Activated CD4-positive, alpha-beta memory T cell treated with anti-CD3 and anti-CD28 coated beads, Interleukin-2, amount 10 ng/mL, durations not matched to agents 7 days and 5 days (primary cell): ENCODE measurements at places on chromosomes 7 and 10. TPM values are rescaled to one million over a fixed set of nuclear protein-coding genes. Genes with fewer than 3 reads are reported as not detected.

GRCh38 chr7:44808914-44809393 lies 12.5 kb downstream of the PPIA start:
- no peak for DNase-seq
- H3K4me1 ChIP-seq, result peaks cover 4% of the 10 kb centered on the region
- H3K27me3 ChIP-seq, result no peaks in the 10 kb centered on the region
- no peak overlapping the region for H3K27ac ChIP-seq
- no peak overlapping the region for H3K4me3 ChIP-seq

APBB1IP gene
- 82.2 TPM for total RNA-seq

DNA sequence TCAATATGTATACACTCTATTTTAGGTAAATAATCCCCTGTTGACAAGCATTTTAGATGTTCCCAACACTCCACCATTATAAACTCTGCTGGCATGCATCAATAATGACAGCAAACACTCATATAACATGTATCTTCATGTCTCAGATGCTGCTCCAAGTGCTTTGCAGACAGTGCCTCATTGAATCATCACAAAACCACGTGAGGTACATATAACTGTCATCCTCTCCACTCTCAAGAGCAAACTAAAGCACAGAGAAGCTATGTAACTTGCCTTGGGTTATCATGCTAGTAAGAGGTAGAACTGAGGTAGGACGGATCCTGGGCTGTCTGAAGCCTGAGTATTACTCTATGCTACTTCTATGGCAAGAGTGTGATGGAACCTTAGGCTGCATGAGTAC lies 72.5 kb upstream of the GSDME start:
- H3K36me3 ChIP-seq, result peaks cover 83% of the 10 kb centered on the region
- no peak for DNase-seq
- no peak overlapping the region for H3K27ac ChIP-seq
- H3K4me3 ChIP-seq, result no peak overlapping the region
- no peaks in the 10 kb centered on the region for H3K27me3 ChIP-seq
- peaks cover 81% of the 10 kb centered on the region for H3K4me1 ChIP-seq

PUS7 gene
- 5.1 TPM for total RNA-seq

SEMA3E gene
- total RNA-seq, result not detected

R3HCC1L gene
- 19.0 TPM for total RNA-seq
